Smooth muscle cell of the coronary artery (primary cell): ENCODE measurements at places on chromosomes 5 and 9. TPM values are rescaled to one million over a fixed set of nuclear protein-coding genes. Genes with fewer than 3 reads are reported as not detected.

The PJA2 gene
- 58.7 and 67.1 TPM in 2 replicates for total RNA-seq

The IL7R gene
- total RNA-seq, result under 0.01 TPM in 1 of 2 replicates, not detected in the other

The HAND1 gene
- not detected in 2 replicates for total RNA-seq

The SLC36A2 gene
- 0.12 TPM in 1 of 2 replicates, not detected in the other for total RNA-seq

The SPINK5 gene
- not detected in 2 replicates for total RNA-seq

The CTNND2 gene
- total RNA-seq, result not detected in 2 replicates

The DOK3 gene
- 0.90 and 0.94 TPM in 2 replicates for total RNA-seq

The PIK3R1 gene
- total RNA-seq, result 18.6 and 28.3 TPM in 2 replicates

The ZNF618 gene
- 8.9 and 9.1 TPM in 2 replicates for total RNA-seq

The ASTN2 gene
- total RNA-seq, result 7.1 and 24.5 TPM in 2 replicates

The MZB1 gene
- total RNA-seq, result not detected in 2 replicates
